ENCODE measurements at places on chromosomes 12 and 14.

DNA sequence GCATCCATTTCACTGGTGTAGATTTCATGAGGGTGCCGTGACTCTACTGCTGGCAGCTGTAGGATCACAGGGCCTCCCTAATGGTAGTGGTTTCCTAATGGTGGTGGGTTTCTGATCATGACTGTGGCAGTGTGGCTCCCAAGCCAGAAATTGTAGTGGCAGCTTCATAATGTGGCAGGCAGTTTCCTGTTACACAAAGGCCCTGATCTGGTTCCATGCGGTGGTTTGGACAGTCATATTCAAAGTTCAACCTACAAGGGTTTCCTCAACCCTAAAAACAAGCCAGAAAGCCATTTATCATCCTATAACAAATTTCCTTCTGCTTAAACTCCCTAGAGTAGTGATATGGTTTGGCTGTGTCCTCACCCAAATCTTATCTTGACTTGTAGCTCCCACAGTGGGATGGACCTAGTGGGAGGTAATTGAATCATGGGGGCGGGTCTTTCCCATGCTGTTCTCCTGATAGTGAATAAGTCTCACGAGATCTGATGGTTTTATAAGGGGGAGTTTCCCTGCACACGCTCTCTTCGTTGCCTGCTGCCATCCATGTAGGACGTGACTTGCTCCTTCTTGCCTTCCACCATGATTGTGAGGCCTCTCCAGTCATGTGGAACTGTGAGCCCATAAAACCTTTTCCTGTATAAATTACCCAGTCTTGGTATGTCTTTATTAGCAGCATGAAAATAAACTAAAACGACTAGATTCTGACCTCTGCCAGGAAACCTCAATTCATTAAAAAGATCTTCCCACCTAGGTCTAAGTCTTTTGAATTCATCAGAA is 257.1 kb downstream of the EFCAB11 start:
- DNase-seq, result no peak

- DNase-seq, result no peak
Measured at GRCh38 chr14:103436533-103436932, 51.3 kb downstream of the MARK3 start.

GRCh38 chr14:101102875-101103274 is 199.4 kb upstream of the RTL1 start:
- DNase-seq, result no peak

DNA sequence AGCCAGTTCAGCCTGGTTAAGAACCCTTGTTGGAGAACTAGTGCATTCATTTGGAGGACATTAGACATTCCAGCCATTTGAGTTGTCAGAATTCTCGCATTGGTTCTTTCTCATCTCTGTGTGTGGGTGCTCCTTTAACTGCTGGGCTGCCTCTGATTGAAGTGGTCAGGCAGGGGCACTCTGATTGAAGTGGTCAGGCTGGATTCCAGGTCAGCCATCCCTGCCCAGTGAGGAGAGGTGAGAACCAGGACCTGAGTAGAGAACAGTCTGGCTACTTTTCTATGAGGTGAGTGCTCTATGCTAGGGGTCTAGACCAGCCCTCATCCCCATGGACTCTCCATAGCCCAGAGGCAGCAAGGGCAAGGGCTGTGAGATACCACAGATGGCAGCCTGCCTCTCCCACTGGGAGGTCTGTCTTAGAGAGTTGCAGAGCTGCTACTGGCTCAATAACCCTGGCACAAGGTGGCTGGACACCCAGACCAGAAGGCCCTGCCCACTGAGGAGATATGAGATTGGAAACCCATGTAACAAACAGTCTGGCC is 691.6 kb downstream of the TMTC2 start:
- no peak for DNase-seq

GRCh38 chr12:12123036-12123604 is 52.4 kb downstream of the BCL2L14 start:
- no peak for DNase-seq

DNA sequence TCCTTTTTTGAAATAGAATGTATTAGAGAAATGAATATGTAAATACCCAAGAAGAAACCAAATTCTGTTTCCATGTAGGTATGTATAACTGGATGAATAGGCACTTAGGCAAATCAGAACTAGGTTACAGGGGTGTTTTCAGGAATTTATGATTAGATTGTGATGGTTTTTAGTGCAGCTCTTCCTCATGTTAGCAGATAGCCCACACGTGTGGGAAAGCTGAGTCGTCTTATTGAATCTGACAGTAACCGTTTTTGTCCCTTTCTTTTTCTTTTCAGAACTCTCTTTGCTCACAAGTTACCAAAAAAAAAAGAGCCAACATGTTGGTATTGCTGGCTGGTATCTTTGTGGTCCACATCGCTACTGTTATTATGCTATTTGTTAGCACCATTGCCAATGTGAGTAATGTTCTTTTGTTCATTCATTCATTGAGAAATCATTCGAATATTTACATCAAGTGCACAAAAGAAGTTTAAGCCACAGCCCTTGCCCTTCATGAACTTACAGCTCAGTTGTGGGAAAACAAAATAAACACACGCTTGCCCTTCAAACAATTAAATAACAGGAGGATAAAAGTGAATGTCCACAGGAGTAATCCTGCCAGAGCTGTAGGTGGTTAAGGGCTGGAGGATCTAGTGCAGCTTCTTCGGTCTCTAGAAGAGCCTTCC is 14.8 kb downstream of the EMP1 start:
- DNase-seq, result no peak

DNA sequence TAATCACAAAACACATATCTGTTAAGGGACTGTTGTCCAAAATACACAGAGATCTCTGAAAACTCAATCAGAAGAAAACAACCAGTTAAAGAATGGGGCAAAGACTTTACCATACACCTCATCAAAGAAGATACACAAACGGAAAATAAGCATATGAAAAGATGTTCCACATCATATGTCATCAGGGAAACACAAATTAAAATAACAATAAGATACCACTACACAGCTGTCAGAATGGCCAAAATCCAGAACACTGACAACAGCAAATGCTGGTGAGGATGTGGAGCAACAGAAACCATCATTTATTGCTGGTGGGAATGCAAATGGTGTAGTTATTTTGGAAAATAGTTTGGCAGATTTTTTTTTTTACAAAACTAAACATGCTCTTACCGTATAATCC is 220.5 kb upstream of the FOXN3 start:
- no peak for DNase-seq

DNA sequence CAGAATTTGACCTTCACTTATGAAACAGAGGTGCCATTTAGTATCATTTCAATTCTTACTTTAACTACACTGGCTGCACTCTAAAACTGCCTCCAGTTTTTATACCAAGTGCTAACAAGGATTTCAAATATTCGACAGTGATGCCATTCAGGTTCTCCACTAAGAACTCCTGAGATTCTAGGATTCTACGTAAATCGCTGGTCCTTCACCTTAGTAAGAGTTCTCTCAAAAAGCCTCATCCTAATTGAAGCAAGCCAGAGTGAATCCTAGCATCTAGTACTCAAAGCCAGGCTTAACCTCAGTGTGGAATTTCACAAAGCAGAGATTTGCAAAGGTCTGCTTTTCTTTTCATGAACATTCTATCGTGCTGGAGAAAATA is 3.5 kb downstream of the SLC38A2 start:
- DNase-seq, result no peak

GRCh38 chr12:51388069-51388799 is 3.0 kb downstream of the GALNT6 start:
- DNase-seq, result no peak

- DNase-seq, result no peak
Measured at GRCh38 chr12:120698665-120699064, 11.6 kb upstream of the UNC119B start.

GRCh38 chr12:25578411-25579143 is 25.5 kb upstream of the LMNTD1 start:
- DNase-seq, result no peak

Measured in activated T-helper 1 cell treated with anti-CD3 and anti-CD28 coated beads, Interleukin-12 subunit alpha, Interleukin-12 subunit beta, Interleukin-2, Interleukin-4 antibody, amounts not matched to agents 30 ng/mL and 10 ng/mL and 1 ng/mL, durations not matched to agents 14 hours and 24 hours and 36 hours (primary cell).